ENCODE measurements at places on chromosomes 11 and 22.

GRCh38 chr22:26482161-26482560 lies 1.4 kb downstream of the HPS4 start:
- DNase-seq, result no peak

DNA sequence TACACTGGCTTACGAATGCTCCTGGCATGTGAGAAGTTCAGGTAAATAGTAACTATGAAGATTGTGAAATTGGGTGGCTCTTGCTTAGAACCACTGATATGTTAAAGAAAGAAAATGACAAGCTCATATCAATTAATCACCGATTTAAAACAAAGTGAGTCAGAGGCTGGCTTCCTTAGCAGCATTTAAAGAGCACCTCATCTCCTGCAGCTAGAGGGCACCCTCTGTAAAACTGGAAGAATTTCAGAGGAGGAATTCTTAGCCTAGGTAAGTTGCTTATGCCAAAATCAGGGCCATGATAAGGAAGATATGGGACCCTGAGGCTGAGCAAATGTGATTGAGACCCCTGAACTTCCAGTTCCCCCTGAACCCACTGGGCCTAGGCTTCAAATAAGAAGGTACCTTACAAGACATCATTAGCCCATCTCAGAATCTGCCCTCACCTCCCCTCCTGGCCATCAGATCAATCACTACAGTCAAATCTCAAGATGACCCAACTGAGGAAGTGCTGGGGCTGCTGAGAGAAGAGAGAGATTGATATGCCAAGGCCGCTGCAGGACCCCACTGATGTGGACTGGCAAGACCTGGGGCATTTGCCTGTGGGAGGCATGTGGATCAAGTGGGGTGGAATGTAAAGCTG lies 8.6 kb upstream of the CD3E start:
- DNase-seq, result no peak

DNA sequence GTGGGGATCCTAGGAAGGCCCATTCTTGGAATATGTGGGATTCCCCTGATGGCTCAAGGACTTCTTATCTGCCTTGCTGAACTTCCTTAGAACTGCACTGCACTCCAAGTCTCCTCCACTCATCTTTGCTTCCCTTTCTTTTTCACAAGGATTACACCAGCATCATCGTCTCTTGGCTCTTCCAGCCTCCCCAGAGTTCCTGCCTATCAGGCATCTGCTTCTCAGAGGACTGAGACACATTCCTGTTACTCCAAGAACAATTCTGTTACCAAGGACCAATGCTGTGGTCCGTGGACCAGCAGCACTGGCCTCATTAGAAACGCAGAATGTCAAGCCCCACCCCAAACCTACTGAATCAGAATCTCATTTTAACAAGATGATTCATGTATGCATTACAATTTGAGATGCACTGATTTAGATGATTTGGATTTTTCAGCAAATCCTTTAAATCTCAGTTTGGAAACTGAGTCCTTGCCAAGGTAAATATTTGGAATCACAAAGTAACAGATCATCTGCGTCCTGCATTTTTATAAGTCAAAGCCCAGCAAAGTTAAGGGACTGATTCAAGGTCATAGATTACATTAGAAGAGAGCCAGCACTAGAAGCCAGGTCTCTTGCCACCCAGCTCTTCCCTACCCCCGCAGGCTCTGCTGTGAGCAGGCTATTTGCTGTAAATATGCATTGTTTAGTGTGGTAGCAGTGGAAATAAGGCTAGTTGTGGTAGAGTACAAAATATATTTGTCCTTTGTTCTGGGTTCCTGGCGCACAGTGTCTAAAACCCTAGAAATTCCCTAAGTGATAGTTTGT lies 110.9 kb downstream of the SWAP70 start:
- no peak for DNase-seq

- no peak for DNase-seq
Observed at GRCh38 chr11:126317756-126318573, 14.1 kb downstream of the DCPS start.

DNA sequence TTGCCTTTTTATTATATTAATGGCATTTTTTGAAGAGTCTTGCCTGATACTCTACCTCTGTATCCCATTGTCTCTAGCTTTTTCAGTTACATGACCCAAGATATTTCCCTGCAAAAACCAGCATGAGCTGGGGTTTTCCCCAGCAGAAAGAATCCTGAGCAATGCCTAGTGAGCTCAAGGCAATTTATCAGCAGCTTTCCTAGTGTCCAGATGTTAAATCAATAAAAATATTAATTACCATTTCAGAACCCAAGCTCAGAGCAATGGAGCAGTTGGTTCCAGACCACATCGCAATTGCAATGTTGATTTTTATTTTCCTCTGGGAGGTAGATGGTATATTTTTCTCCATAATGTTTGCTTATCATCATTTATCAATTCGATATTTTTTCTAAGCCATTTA lies 137.2 kb downstream of the RAB38 start:
- DNase-seq, result no peak

DNA sequence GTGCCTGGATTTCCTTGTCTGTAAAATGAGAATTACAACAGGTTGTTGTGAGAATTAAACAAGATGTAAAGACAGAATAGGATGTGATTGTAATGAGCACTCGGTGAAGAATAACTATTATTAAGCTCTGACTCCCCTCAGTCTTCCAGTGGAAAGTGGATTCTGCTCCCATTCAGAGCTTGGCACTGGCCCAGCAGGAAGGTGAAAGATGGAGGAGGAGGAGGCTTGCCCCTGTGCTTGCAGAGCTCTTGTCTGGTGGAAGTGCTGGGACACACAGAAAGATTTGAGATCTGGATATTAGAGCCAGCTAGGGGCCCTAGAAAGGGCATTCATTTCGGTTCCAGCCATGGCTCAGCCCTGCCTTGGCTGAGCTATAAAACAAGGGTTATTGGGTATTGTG lies 28.2 kb downstream of the PHLDB1 start:
- no peak for DNase-seq

- DNase-seq, result no peak
Observed at GRCh38 chr11:47234669-47235100, 13.9 kb downstream of the ACP2 start.

GRCh38 chr22:49391436-49391835 lies 436.2 kb downstream of the BRD1 start:
- no peak for DNase-seq

DNA sequence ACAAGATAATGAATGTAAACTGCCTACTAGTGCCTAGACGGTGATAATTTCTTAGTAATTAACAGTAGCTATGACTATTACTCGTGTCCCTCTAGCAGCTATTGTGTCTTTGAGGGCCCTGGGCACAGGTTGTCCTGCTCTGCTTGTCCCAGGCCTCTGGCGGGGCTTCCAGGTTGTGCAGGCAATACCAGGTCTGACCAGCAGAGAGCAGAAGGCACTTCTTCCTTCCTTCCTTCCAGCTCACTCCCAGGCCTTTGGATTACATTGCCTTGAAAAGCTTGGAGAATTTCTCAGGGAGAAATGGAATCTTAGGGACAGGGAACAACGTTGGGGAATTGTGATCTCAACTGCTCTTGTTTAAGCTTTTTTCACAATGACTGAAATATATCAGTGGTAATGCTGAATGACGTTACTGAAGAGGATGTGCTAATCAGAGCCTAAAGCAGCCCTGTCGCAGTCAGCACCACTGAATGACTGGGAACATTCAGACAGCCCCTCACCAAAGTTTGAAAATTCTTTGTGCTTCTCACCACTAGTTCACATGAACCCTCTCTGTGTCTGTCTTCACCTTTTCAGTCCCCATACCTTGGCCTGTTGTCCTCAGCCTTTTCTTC lies 8.4 kb upstream of the CCKBR start:
- peak; percentile 78 for DNase-seq

DNA sequence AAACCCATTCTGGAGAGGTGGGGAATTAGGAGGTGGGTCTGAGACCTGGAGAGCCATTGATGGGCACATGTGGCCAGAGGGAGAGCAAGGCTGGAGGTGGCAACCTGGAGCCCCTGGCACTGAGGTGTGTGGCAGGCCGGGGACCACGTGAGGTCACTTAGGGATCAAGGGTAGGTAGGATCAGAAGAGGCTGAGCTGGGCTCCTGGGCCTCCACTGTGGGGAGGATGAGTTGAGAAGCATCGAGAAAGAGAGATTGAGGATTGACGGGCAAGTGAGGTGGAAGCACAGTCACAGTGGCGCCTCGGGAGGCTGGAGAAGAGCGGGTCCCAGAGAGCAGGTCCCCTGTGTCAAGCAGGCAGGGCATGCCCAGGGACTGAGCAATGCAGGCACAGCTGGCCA lies 4.1 kb downstream of the GNAZ start:
- no peak for DNase-seq

DNA sequence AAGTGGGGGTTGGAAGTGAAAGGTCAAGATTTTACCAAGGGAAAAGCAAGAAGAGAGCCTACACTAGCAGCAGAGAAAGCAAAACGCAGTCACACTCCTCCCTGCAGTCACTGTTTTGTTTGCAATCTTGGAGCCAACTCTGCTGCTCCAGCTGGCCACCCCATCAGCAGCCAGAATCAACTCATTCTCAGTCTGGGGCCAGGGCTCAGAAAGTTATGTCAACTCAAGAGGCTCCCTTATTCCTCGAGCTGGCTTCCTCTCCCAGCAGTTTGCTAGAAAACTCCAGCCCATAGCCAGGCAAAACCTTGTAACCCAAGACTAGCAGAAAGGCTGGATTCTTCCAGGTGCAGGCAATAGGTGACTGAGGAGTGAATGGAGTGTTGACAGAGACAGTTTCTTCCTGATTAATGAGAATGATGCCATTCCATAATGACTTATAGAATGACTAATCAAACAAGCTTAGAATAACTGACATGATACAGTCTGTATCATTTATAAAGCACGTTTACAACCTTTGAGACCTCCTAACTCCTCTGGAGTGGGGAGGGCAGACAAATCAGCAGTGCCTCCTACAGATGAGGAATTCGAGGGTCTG lies 53.4 kb downstream of the P4HA3 start:
- DNase-seq, result no peak

DNA sequence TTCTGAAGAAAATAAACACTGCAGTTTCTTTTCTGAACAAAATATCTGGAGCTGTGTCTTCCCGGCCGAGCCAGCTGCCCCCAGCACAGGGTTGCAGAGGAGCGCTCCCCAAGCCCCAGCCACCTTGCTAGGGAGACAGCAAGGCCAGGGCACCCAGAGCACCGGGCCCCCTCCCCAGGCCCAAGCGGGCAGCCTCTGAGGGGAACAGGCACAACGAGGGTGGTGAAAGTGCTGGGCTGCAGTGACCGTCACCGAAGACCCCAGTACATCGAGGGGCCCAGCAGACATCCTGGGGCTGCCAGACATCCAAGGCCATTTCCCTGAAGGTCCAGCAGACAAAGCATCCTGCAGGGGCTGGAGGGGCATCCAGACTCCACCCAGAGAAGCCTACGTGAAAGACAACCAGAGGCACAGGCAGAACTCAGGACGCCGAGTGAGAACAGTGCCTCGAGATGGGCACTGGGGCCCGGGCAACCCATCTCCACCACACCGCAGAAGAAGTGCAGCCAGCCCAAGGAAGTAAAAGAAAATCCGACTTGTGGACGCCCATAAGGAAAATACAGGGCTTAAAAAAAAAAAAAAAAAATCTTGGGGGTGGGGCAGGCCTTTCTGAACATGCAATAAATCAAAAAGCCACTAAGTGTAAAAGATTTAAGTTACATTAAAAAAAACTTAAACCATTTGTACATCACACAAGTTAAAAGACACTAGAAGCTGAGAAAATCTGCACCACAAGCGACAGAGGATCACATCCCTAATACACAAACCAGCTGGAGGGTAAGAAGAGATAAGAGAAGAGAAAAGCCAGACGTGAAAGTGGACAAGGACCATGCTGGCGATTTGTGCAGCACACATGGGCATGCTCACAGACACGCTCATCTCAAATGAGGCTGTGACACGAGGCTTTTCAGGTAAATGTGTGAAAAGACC lies 36.0 kb upstream of the COMT start:
- no peak for DNase-seq

DNA sequence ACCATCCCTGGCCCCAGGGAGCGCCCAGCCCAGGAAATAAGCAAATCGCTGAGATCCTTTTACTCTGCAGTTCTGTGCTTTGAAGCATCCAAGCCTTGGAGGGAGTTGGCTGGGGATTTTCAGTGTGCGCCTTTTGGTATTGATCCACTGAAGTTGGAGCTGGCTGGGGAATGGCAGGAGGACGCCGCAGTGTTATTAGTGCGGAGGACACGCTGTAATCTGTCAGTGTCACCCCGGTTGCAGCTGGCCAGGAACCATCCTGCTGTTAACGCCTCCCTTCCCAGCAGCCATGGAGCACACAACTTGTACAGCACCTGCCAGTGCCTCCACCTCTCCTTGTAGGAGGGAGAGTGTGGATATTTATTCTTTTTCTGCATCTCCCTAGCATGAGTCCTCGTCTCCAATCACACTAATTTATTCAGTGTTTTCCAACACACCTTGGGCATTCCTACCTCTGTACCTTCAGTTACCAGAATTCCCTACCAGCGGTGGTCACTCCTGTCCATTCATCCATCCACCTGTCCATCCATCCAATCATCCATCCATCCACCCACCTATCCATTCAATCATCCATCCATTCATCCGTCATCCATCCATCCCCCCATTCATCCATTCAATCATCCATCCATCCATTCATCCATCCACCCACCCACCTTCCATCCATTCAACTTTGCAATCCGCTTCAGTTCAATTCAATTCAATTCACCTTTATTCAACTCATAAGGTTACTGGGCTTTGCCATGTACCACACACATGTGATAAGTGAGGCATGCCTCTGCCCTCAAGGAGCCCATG lies 21.9 kb upstream of the EIF3D start:
- DNase-seq, result no peak

DNA sequence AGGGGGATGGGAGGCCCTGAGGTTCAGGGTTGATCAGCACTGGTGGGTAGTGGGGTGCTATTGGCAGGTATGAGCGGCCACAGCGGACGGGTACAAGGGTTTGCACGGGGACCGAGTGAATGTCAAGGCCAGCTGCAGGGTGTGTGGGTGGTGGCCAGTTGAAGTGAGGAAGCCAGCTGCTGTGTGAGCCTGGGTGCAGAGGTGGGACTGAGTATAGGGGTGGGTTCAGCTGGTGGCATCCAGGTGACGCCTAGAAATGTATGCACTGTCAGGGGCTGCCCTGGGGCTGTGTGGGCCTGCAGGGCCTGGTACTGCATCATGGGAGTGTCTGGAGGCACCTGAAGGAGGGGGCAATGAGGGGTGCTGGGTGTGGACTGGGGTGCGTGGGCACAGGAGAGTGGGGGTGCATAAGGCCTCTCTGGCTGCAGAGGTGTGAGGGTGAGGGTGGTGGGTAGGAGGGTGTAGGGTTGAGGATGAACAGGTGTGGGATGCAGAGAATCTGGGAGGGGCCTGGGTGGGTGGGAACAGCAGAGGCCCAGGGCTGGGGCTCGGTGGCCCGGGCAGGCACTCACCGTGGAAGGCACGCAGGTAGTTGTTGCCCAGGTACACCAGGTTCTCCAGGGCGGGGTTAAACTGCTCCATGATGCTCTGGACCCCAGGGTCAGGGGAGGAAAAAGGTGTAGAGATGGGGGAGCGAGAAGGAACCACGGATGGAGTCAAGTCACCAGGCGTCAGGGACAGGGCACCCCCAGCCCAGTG lies 1.7 kb downstream of the BAIAP2L2 start:
- no peak for DNase-seq

GRCh38 chr11:74366576-74366975 lies 31.7 kb downstream of the PGM2L1 start:
- peak; percentile 33 for DNase-seq

Data from NT2/D1 (cell line).